Activated CD4-positive, alpha-beta memory T cell treated with anti-CD3 and anti-CD28 coated beads for 36 hours (primary cell): ENCODE measurements at places on chromosomes 4 and X.
A peak's percentile ranks its signal among the peaks of the same experiment; 100 is the strongest.

- DNase-seq, result no peak
Observed at GRCh38 chr4:28117084-28117682, 1256.5 kb downstream of the STIM2 start.

DNA sequence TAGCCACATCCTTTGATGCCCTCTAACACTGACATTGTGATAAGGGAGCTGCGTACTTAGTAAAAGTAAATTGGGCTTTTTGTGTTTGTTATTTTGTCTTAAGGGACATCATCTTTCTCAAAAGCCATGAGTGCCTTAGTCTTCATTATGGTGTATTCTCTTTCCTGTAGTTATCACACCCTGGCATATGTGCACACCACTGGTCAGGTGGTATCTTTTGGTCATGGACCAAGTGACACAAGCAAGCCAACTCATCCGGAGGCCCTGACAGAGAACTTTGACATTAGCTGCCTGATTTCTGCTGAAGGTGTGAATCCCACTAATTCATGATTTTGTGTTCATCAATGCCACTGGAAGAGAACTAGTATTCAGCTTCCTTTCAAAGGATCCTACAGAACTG lies 18.0 kb downstream of the HERC6 start:
- DNase-seq, result no peak

GRCh38 chr4:87073199-87074120 lies 138.6 kb downstream of the AFF1 start:
- peak; percentile 80 for DNase-seq

DNA sequence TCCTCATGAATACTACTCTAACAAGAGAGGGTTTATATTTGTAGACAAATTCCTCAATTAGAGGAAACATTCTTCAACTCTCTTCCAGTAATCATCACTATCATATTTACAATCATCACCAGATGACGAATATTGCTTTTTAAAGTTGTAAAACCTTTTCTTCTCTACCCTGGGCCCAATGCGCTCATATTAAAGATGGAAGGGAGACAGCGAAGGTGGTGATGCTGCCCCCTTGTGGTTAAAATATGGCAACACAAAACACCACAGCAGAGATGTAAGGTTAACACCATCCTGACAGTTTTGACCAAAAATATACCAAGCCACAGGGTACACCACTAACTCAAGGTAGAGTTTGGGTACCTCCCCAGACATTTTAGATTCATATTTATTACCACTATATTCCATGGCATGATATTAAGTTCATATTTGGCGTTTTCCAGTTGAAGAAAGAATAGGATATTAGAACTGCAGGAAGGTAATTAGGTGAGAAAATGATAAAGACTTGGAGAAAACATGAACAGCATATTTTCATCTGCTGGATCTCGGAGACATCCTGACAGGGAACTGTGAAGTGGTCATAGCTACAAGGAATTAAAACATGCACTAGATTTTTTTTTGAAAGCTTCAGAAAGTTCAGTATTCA lies 72.8 kb downstream of the SLC9A7 start:
- DNase-seq, result peak; percentile 52

DNA sequence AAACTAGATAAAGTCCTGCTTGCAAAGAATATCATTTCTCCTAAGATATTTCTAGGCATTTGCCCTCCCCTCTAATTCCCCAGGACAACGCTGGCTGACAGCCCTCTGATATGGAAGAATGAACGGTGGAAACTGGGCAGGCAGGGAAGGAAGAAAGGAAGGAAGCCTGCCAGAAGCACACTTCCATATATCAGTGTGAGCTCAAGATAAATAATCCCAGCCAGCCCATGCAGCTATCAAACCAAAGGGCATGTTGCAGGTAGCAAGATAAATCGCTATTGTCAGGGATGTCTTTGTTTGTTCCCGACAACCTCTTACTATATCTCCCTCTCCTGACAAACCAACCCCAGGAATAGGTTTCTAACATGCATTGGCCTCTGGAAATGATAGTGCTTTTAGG lies 412.8 kb downstream of the HNRNPD start:
- no peak for DNase-seq
